ENCODE measurements at places on chromosomes 5 and 9.

GRCh38 chr9:126687930-126688461 lies 74.3 kb downstream of the LMX1B start:
- DNase-seq = no peak

DNA sequence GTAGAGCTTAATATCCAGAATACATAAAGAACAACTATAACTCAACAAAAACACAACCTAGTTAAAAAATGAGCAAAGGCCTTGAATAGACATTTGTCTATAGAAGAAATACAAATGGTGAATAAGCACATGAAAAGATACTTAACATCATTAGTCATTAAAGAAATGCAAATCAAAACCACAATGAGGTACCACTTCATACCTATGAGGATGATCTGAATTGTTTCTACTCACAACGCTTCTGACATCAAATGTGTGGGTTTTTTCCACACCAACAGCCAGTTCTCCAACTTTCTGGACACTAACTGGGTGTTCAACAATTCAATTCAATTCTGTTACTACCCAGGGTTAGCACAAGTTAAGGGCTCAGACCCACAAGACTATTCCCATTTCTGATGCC lies 22.0 kb downstream of the SREK1IP1 start:
- no peak for DNase-seq

DNA sequence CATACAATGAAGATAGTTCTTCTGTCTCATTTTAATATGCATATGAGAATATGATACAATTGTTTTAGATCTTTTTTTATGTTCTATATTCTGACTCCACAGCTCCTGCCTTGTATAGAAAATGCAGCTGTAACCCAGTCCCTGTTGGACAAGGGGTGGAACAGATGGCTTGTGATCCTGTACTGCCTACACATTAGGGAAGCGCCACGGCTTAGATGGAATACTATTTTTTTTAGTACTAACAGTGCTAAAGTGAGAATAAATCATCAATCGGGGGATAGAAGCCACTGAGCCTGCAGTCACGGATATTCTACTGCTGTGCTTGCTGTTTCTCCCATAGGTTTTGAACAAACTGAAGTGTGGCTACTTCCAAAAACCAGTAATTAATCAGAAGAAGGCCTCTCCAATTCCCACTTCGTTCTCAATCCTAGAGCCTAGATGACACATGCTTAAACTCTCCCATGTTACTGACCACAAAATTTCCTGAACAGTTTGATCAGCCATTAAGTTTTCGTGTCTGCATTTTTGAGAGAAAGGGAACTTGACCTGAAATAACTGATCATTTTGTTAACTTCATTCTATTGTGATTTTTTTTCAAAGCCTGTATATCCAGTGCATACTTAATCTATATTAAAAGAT lies 150.3 kb downstream of the CDH18 start:
- DNase-seq = no peak

GRCh38 chr5:82982846-82983245 lies 94.3 kb downstream of the TMEM167A start:
- DNase-seq = no peak

DNA sequence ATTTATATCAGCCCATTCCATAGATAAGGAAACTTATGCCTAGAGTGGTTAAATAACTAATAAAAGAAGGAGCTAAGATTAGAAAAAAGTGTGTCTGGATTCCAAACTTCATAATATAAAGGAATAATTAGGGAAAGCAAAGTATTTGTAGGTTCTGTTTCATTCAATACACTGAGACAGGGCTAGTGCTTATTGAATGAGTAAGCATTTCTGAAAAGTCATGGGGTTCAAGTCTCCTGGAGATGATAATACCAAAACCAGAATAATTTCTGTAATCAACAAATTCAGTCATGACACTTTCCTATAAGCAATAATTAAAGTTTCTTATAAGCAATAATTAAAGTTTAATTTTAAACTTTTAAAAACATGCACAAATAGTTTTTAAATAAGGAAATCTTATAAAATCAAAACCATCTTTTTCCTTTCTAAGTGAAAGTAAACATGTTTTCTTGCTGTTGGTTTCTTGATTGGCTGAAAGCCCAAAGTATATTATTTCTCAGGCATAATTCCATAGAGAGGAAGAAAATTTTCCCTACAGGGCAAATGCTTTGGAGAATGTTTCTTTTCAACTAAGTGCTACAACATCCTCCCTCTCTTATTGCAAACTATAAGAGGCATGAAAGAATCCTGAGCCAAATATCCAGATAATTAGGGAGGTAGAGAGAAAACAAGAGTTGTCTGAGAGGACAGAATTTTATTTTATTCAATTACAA lies 510.2 kb downstream of the PRELID2 start:
- no peak for DNase-seq

DNA sequence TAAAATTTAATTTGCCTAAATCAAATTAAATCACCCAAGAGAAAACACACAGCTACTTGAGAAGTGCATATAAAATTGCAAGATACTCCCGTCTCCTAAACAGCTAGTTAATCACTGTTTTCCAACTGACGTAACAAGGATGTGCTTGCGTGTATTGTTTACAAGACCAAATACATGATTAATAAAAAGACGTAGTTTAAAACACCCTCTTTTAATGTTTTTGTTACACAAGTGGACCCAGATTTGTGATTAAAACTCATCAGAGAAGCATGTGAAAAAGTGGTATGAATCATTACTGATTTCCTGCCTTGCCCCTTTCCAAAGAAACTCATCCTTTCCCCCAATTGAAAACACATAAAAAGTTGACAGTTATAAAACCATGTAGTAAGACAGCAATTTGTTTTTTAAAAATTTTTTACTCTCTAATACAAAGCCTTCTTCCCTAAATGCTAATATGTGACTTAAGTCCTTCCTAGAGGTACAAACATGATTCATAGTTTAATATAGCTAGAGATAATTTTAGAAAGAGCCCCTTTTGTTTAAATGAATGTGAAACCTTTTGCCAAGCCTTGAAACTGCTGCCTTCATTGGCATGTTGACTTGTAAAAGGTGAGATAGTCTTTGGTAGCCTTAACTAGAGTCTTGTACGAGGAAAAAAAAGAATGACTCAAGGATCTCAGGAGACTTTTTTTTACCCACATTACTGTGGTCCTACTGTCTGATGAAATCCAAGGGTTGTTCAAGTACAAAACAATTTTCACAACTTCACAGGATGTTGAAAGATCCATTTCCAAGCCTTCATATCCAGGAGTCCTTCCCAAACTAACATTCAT lies 61.4 kb upstream of the FST start:
- no peak for DNase-seq

DNA sequence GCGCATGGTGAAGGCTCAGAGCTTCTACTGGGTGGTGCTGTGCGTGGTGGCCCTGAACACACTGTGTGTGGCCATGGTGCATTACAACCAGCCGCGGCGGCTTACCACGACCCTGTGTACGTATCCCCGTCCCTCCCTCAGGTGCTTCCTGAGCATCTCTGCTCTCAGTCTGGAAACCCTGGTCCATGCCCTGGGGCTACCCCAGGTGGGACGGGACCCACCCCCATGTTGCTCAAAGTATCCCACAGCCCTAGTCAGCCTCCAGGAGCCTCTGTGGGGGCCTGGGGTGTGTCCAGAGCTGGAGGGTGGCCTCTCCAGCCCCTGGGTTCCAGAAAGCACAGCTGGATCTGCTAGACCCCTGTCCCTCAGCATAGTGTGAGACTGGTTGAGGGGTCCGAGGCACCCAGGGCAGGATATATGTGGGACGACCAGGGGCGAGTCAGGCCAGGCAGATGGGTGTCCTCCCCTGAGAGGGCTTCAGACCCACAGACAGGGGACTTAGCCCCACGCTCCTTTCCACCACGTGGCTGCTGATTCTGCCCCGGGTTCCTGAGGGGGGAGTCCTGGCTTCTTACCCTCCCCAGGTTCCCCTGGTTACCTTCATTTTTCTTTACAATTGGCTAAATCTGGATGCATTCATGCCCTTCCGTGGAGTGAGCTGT lies 94.0 kb downstream of the CACNA1B start:
- no peak for DNase-seq

- no peak for DNase-seq
These were observed 106.2 kb upstream of the CLINT1 start for GRCh38 chr5:157965040-157965678.

DNA sequence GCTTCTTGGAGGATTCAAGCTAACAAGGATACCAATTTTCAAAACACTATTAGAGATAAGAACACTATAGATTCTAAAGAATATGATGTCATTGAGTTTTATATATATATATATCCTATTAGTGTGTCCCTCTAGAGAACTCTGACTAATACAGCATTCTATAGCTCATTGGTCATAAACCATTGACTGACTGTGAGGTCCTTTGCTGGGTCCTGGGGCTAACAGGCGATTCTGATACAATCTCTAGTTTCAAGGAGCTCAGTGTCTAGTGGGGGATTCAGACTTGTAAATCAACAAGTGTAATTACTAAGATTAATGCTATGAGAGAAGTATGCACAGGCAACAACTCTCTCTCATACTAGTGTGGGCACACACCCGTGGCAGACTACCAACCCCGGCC lies 234.5 kb downstream of the DENND1A start:
- no peak for DNase-seq

- no peak for DNase-seq
These were observed 495.7 kb downstream of the TLE1 start for GRCh38 chr9:81193362-81194339.

DNA sequence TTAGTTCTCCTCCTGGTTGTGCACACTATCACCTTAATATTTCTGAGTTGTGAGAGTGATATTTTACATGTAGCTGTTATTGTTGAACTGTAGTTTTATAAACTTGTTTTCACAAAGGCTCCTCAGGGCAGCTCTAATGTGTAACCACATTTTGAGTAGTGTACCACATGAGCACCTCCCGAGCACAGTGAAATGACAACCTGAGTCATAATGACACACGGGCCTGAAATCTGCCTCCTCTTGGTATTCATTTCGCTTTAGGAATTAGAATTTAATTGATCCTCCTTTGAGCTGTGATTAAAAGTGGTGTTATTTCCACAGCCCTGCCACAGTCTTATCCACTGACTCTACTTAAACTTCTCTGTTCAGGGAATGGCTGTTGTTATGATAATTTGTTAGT lies 7.9 kb downstream of the MTRR start:
- no peak for DNase-seq

- DNase-seq = no peak
These were observed 27.7 kb downstream of the PPP3R2 start for GRCh38 chr9:101566904-101567724.

- no peak for DNase-seq
These were observed 462 bp downstream of the NUDCD2 start for GRCh38 chr5:163459462-163459818.

DNA sequence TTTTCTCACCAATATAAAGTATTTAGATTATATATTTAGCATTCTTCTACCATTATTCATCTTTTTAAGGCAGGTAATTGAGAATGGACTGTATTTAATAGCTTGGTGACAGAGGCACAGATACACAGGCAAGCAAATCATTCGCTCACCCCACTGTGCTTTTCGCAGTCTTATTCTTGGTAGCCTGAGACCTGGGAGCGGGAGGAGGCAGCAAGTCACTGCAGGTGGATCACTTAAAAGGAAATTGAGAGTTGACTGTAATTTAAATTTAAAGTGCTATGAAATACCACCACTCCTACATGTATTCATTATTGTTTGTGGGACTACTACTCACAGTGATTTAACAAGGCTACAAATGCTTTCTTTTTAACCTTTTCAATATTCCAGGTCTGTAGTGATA lies 9.7 kb downstream of the RICTOR start:
- no peak for DNase-seq

GRCh38 chr9:79131246-79131774 lies 440.5 kb upstream of the TLE4 start:
- DNase-seq = no peak

DNA sequence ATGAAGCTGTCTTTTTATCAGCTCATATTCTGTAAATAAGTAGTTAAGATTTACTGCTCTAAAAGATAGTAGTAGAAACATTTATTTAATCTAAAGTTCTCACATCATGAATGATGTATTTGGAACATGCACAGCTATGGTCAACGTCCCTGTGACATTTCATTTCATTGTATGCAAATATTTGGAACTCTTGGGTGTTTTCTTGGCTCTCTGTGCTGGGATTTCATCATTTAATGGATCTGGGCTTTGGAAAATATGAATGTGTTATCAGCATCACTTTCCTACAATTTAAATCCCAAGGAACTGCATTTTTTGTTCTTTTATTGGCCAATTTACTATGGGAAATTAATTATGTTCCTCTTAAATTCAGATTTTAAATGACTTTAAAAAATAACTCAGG lies 462.9 kb downstream of the SEMA5A start:
- no peak for DNase-seq

DNA sequence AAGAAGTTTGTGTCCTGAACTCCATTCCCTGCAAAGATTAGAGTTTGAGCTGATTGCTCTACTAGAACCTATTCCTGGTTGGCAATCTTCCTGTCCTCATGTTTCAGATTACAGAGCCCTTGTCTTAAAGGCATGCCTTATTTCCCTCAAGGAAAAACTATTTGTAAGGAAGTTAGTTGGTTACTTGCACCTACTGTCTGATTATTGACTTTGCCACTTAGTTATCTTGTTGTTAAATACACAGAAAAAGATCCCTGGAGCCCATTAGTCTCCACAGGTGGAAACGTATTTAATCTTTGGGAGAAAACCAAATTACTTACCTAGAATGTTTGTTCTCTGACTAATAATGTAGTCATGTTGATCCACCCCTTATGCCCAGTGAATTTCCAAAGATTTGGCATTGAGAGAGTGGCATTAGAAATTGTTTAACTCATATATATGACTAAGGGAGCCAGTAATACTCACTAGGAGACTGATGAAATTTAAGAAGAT lies 132.3 kb upstream of the ELL2 start:
- DNase-seq = no peak

DNA sequence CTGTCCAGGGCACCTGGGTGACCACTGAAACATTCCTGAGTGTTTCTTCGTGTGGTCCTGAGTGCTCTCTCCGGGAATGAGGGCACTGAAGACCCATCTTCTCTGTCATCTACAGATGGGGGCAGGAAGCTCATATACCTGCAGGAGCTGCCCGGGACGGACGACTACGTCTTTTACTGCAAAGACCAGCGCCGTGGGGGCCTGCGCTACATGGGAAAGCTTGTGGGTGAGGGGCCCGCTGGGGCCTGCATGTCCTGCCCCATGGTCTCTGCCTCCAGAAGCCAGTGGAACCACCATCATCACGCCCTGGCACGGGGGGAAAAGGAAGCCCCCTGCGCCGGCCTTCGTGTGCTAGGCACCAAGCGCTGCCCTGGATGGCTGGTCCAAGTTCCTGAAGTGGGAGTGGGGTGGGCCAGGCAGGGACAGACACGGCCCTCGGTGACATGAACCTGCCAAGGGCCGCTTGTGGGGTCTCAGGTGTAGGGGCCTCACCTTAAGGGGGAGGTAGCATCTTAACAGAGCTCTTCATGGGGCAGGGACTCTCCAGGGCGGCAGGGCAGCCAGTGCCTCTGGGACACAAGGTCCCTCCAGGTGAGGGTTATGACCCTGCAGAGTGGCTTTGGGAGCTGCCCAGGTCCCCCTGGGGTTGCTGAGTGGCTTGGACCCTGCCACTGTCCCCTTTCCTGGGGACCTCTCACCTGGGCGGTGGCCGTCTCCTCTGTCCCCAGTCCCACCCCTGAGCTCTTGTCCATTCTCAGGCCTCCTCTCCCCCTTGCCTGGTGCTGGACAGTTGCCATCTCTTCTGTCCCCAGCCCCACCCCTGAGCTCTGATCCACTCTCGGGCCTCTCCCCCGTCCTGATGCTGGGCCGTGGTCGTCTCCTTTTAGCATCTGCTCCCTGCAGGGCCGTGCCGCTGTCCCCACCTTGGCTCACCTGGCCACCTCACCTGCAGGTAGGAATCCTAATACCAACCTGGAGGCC lies 2.1 kb downstream of the OBP2A start:
- DNase-seq = no peak
